CD8-positive, alpha-beta memory T cell (primary cell): ENCODE measurements at places on chromosomes 1 and 21. TPM values are rescaled to one million over a fixed set of nuclear protein-coding genes. Genes with fewer than 3 reads are reported as not detected.
A peak's percentile ranks its signal among the peaks of the same experiment; 100 is the strongest.

The RHD gene
- total RNA-seq = not detected

DNA sequence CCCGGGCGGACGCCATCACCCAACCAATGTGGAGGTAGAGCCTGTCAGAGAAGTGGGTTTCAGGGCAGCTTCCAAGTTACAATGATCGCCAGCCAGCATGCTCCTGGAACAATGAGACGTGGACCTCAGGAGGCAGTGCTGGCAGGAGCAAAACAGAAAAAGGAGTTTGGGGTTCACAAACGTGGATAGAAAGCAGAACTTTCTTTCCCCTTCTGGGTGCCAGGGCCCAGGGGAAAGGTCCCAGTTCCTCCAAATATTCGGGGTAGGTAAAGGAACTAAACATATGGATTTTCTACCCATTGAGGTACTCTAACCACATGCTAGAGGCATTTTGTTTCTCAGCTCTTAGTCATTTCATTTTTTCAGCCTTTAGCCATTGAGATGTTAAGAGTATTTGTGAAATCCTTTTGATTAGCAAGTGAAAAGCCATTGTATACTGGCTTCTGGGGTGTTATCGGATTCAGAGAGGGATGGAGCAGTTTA is 488.4 kb upstream of the ADGRL2 start:
- no peaks in the 10 kb centered on the region for H3K36me3 ChIP-seq
- no peaks in the 10 kb centered on the region for H3K4me1 ChIP-seq
- no peak overlapping the region for H3K27ac ChIP-seq
- no peak overlapping the region for H3K4me3 ChIP-seq

DNA sequence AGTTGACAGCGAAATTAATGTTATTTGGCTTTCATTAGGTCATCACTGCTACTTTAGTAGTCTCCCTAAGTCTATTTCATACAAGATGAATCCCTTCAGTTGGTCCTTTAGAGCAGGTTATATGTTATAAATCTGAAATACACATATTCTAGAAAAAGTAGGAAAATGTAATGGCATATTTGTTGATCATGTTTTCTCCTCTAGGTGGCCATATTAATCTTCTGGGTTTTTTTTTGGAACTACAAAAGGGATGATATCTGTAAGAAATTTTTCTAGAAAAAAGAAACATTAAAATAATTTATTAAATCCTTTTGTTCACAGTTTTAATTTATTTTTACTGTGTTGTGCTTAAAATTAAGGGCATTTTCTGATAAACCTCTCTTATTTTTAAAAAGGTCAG is 87.9 kb downstream of the SYT14 start:
- no peaks in the 10 kb centered on the region for H3K4me1 ChIP-seq
- DNase-seq = no peak
- no peaks in the 10 kb centered on the region for H3K36me3 ChIP-seq
- no peaks in the 10 kb centered on the region for H3K27me3 ChIP-seq
- no peak overlapping the region for H3K4me3 ChIP-seq
- no peak overlapping the region for H3K27ac ChIP-seq

- no peak for DNase-seq
- H3K27ac ChIP-seq = no peak overlapping the region
- peaks cover 20% of the 10 kb centered on the region for H3K4me1 ChIP-seq
- H3K4me3 ChIP-seq = peak overlapping the region; percentile 22
- H3K36me3 ChIP-seq = no peaks in the 10 kb centered on the region
These were observed 433 bp downstream of the TMEM200B start for GRCh38 chr1:29123053-29123886.

The KCNE2 gene
- total RNA-seq = not detected

DNA sequence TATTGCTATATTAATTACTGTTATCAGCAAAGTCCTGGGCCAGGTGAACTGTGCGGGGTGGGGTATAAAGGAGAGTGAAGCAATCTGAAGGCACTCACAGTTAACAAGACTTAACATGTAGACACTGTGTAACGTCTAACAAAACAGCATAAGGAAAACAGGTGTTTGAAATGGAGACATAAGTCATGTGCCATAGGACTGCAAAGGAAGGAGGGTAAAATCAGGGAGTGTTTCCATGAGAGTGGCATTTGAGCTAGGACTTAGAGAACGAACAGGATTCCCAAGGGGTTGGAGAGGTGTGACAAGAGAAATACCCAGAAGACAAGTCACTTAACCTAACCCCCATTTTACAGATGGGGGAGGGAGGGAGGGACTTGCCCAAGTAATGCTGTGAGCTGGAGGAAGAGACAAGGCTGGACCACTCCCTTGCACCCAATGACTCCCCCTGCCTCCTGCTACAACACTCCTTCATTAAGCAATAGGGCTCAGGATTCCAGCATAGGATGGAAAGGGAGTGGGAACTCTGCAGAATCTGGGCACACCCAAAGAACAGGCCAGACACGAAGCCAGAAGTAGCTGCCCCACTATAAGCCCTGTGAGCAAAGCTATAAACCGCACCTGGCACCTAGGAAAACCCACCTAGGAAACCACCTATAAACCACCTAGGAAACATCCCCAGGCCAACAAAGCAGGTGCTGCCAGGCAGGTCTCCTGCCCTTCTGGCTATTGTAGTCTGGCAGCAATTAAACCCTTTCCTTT is 6.6 kb downstream of the PEF1 start:
- no peaks in the 10 kb centered on the region for H3K27me3 ChIP-seq
- H3K36me3 ChIP-seq = peaks cover 12% of the 10 kb centered on the region
- no peak overlapping the region for H3K27ac ChIP-seq
- peaks cover 37% of the 10 kb centered on the region for H3K4me1 ChIP-seq

The COL24A1 gene
- not detected for total RNA-seq

The GSTM5 gene
- not detected for total RNA-seq

DNA sequence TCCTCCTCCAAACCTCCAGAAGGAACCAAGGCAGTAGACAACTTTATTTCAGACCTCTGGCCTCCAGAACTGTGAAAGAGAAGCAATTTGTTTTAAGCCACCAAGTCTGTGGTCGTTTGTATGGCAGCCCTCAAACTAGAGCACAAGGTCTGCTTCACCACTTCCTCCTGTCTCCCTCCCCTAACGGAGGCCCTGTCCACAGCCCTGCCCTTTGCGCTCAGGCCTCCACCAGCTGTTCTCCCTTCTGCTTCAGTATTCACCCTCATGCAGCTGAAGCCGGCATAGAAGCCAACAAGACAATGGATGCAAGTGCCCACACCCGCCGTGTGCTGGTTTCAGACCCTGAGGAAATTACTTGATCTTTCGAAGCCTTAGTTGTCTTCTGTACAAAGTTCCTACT is 364.1 kb downstream of the HHAT start:
- H3K27me3 ChIP-seq = no peaks in the 10 kb centered on the region
- no peak for DNase-seq
- no peak overlapping the region for H3K4me3 ChIP-seq
- H3K36me3 ChIP-seq = no peaks in the 10 kb centered on the region
